ENCODE measurements at places on chromosomes 2 and 18.

DNA sequence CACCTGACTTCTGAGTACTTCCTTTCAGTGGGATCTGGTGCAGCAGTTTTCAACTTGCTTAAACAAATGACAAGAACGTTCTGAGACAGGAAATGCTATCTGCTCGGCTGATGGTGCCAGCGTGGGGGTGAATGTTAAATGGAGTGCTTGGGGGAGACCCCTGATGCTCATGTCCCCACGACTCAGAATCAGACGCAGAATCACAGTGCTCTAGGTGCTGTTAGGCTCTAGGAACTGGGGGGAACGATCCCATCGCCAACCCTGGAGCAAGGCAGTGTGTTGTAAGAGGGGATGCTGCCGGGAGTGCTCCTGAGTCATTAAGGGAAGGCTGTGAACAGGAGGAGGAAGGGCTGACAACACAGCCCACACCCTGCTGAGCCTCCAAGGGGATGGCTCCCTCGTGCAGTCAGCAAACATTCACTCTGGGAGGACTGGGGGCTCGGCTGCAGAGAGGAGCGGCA lies 34.1 kb upstream of the KCNF1 start:
- no peak for DNase-seq

DNA sequence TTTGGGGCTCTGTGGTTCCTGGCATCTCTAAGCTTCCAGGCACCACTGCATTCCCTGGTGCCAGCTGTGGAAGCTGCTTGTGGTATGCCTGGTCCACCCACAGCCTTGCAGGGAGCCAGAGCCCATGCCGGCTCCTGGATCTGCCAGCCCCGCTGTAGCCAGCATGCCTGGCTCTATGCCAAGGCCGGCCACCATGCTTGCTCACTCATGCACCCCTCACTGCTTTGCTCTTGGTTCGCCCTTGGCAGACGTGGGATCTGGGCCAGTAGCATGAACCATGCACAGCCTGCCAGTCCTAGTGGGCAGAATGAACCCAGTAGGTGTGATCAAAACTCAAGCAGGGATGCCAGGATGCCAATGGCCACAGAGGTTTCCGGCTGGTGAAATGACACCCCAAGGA lies 634.2 kb upstream of the TMEFF2 start:
- DNase-seq, result no peak

DNA sequence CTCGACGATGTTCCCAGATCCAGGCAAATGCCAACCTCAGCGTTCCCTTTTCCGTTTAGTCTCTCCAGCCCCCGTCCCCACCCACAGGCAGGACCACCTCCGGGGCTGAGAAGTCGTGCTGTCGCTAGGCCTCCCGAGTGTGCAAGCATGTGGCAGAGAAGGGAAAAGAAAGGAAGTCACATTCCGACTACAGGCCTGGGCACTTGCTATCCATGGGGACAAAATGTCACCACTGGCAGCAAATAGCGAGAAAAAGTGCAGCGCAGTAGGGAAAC lies 420 bp downstream of the PIGN start:
- no peak for DNase-seq

DNA sequence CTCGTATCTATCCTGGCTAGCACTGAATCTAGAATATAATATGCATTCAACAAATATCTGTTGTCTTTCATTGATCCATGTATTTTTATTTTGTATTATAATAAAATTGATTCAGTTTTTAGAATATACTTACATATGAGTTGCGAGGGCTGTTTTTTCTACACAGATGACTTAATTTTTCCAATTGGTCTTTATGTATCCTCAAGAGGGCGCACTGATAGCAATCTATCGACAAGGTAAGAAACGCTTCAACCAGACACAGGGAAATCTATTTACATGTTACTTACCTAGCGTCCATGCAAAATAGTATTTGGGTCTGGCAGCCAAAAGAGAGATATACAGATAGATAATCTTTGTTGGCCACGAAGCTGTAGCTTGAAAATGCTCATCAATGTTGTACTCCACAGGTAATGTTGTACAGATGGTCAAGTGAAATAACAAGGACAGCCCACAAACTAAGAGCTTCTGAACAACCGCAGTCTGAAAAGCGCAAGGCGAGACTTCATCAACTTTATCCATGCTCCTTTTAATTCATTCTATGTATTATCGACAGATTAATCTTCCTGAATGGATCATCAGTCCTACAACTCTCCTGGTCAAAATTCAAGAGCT lies 35.5 kb upstream of the KIDINS220 start:
- DNase-seq, result no peak

- DNase-seq, result no peak
Measured at GRCh38 chr2:189548666-189549448, 31.7 kb downstream of the SLC40A1 start.

DNA sequence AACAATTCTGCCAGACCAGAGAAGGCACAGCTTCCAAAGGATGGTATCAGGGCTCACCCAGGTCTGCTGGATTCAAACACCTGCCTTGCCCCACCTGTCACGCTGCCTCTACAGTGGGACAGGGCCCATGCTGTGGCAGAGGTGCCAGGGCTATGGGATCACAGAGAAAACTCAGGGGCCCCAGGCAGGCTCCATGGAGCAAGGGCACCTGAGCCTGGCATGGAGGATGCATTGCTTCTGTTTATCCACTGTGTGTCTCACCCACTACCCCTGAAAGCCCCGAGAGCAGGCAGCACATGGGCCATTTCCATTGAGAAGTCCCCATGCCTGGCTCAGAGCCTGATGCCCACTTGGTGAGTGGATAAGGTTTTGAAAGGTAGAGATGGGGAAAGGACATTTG lies 76.0 kb downstream of the TNS1 start:
- DNase-seq, result no peak

DNA sequence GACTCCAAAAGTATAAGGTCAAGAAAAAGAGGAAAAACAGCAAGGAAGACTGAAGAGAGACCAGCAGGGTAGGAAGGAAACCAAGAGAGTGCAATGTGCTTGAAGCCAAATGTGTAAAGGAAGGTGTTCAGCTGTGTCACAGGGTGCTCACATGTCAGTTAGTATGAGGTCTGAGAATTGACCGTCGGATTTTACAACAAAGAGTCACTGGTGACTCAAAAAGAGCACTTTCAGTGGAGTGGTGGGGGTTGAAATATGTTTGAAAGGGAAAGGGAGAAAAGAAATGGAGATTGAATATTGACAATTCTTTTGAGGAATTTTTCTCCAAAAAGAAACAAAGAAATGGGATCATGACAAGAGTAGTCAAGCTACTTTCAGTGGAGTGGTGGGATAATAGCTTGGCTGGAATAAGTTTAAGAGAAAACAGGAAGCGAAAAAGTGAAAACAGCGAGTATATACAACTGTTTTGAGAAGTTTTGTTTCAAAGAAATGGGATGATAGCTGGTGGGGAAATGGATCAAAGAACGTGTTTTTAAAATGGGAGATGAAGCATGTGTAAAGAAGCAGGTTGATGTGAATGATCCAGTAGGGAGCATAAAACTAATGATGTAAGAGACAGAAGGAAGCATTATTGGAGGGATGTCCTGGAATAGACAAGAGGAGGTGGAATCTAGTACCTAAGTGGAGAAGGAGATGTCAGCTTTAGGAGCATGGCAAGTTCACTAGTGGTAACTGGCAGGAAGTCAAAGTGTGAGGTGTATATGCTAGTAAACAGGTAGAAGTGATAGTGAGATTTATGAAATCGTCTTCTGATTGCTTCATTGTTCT lies 3.6 kb upstream of the TSPYL6 start:
- DNase-seq, result no peak

GRCh38 chr2:151637271-151637781 lies 97.0 kb downstream of the NEB start:
- DNase-seq, result peak; percentile 46

DNA sequence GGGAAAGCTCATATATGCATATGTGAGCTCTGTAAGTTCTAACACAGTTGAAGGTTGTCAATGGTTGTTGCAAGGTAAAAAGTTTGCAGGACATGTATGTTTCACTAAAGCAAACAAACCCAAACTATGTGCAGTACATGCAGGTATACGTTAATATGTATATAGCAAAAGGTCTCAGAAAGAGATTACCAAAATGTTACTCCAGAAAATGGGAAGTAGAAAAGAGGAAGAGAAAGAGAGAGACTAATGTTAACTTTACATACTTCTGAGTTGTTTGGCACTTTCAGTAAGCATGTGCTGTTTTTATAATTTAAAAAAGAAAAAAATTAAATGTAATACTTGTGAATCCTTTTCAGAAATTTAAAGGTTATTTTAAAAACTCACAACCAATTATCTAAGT lies 32.8 kb upstream of the PEX13 start:
- no peak for DNase-seq

- no peak for DNase-seq
Measured at GRCh38 chr2:26170795-26171194, 2.1 kb upstream of the GAREM2 start.

DNA sequence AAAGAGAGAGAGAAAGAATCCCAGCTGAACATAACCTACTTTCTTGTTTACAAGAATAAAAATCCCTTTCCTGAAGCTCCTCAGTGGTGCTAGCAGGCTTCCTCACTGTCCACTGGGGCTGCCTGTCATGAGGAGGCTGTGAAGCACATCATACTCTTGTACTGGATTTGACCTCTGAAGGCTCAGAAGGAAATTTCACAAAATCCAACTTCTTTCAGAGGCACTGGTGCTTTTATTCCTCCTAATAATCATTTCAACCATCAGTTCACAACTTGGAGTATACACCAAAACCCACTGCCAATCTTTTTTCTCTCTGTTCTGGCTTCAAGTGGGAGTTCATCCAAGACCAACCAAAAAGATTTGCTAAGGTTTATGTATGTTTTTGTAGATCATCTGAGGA lies 48.5 kb downstream of the TMX3 start:
- no peak for DNase-seq

GRCh38 chr2:85959185-85959584 lies 70.4 kb upstream of the ST3GAL5 start:
- no peak for DNase-seq

- peak; percentile 66 for DNase-seq
Measured at GRCh38 chr18:79524181-79525078, 128.7 kb downstream of the NFATC1 start.

DNA sequence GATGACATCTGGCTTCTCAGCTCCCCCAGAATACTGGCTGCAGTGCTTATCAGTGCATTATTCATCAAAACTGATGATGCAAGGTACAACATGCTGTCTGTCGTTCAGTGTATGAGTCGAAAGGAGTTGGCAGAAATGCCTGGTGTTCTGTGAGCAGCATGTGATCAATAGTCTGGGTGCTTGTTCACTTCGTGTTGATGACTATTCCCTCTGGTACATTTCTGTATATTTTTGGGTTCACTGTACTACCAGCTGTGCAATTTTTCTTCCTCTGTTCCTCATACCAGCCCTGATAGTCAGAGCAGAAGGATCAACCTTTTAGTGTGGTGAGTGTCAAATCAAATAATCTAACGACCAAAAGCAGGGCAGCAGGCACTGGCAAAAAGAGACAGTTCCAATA lies 59.0 kb upstream of the KLHL14 start:
- no peak for DNase-seq

DNA sequence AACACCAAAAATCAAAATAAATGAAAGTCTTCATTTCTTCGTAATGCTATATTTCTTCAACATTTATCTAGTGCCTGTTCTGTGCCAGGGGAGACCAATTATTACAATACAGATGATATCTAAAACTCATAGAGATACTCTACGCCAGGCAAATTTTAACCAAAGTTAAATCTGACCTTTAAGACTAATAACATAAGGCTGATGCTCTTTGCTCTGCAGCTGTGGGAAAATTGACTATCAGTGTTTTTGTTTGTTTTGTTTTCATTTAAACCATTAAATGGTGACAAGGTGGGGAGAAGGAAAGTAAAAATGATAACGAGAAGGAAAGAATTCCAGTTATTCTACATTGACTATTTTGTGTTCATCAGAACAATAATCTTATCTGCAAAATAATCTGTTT lies 406.4 kb downstream of the LRP1B start:
- DNase-seq, result no peak

- no peak for DNase-seq
Measured at GRCh38 chr18:43013486-43013885, 102.0 kb downstream of the RIT2 start.

DNA sequence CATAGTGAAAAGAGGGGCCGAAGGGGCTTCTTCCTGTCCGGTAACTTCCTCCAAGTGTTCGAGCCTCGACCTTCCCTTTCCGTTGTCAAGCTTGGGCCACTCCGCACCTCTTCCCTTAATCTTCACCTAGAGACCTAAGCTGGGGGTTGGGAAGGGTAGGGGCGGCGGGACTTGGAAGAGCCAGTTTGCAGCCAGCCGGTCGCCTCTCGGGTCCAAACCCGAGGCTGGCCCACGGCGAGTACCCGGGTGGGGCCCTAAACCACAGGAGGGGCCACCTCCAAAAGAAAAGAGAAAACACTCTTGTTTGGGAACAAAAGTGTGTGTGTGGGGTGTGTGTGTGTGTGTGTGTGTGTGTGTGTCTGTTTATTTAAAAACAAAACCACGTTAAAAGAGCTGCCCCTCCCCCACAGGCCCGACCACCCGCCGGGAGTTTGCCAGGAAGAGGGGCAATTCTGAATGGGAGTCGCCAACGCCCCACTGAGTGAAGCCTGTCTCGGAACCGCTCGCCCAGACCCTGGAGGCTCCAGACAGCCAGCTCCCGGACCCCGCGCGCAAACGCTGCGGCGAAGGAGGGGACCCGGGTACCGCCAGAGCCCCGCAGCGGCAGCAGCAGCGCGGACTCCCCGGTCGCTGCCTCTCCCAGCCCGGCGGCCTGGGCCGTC lies 488 bp upstream of the RHOB start:
- no peak for DNase-seq

- peak; percentile 53 for DNase-seq
Measured at GRCh38 chr2:239934571-239935171, 90.5 kb downstream of the NDUFA10 start.

DNA sequence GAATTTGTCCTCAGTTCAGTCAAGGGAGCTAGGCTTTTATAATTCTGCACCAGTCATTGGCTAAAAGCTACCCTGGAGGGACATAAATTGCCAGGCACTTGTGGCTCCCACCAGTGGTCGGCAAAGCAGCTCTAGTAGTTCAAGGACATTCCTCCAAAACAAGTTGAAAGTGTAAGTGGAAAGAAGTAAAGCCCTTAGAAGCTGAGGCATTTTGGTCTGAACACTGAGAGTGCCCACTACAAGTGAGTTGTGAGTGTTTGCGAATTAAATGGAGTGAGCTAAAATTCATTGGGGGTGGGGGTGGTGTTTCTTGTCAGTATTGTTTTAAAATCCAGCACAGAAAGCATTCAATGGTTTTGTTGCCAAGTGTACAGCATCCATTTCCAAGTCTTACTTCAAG lies 879.9 kb upstream of the CDH2 start:
- DNase-seq, result no peak

DNA sequence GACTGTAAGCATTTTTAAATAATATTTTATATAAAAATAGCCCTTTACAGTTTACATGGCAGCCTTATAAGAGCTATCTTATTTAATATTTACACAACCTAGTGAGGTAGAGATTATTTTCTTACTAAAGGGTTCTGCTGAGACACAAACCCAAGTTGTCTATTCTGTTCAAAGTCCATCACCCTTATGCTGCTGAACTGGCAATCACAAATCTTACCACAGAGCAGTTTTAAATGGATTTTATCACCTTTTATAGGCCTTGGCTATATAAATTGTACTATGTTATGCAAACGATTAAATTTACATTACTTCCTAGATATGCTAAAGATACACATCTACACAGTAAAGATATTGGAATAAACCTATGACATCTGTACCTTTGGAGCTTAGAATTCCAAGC lies 40.7 kb downstream of the RBM45 start:
- DNase-seq, result no peak

- no peak for DNase-seq
Measured at GRCh38 chr2:82795446-82795845, 1663.6 kb downstream of the SUCLG1 start.

GRCh38 chr2:238105506-238106338 lies 5.6 kb downstream of the ESPNL start:
- no peak for DNase-seq

Measured in activated T-cell treated with anti-CD3 and anti-CD28 coated beads, Interleukin-2, amount 50 U/mL, for 72 hours (primary cell).